Stimulated activated CD8-positive, alpha-beta memory T cell treated with anti-CD3 and anti-CD28 coated beads, Interleukin-2, amount 100 ng/mL, for 1 hour (primary cell): ENCODE measurements at places on chromosomes 12 and 14.
A peak's percentile ranks its signal among the peaks of the same experiment; 100 is the strongest.

DNA sequence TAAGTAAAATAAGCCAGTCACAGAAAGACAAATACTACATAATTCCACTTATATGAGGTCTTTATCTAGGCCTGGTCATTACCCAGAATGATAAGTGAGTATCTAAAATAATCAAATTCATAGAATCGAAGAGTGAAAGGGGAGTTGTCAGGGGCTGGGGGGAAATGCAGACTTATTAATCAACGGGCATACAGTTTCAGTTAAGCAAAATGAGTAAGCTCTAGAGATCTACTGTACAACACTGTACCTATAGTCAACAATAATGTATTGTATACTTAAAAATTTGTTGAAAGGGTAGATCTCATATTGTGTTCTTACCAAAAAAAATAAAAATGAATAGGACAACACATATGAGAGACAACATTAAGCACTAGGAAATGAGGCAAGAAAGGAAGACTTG is 13.3 kb downstream of the BTBD7 start:
- no peak for DNase-seq

GRCh38 chr14:94485944-94486841 is 10.2 kb upstream of the SERPINA9 start:
- peak; percentile 1 for DNase-seq

GRCh38 chr12:7282844-7283243 is 21.0 kb upstream of the ACSM4 start:
- DNase-seq: no peak

DNA sequence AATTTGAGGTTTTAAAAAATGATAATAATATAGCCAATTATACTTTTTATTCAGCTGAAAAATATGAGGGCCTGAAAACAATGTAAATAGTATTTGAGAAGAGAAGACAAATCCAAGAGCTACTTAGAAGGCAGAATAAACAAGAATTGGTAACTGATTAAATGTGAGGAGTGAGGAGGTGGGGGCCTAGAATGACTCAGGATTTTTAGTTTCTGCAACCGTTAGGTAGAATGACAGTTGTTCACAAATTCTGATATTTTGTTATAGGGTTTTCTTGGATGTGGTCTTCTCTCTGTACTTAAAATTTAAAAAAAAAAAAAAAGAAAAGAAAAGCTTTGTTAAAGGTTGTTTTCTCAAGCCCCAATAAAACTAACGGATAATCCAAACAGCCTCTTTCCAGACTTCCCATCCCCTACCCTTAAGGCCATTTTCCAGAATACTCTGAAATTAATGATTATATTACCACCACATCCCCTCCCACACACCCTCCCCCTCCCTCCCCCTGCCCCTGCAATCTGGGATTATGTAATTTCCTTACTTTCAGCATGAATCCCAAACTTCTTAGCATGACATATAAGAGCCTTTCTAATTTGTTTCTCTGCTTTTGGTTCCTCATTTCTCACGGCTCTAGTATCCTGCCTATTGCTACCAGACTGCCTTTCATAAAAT is 50.4 kb downstream of the LRP6 start:
- no peak for DNase-seq

GRCh38 chr12:42447371-42447786 is 121.4 kb downstream of the PPHLN1 start:
- DNase-seq: no peak

DNA sequence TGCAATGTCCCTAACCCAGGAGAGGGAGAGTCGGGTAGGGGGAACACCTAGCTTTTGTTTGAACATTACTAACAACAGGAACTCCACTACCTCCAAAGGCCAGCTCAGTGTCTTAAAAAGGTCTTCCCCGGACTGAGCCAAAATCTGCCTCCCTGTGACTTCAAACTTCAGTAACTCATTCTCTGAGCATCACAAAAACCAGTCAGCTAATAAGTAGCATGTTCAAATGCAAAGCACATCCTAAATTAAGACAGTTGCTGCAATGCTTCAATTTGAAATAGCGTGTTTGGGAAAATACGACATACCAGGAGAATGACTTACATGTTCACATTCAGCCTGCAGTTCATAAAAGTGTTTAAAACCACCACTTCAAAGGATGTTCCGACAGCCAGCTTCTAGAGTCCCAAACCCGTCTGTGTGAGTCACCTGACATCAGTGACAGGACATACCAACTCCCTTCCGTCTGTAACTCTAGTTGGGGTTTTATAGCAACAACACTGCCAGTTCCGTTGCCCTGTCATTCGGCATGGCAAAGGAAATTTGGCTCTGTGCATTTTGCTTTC is 13.0 kb downstream of the ZFP36L1 start:
- no peak for DNase-seq

- DNase-seq: no peak
Measured at GRCh38 chr14:50862036-50862570, 9.8 kb upstream of the ABHD12B start.

DNA sequence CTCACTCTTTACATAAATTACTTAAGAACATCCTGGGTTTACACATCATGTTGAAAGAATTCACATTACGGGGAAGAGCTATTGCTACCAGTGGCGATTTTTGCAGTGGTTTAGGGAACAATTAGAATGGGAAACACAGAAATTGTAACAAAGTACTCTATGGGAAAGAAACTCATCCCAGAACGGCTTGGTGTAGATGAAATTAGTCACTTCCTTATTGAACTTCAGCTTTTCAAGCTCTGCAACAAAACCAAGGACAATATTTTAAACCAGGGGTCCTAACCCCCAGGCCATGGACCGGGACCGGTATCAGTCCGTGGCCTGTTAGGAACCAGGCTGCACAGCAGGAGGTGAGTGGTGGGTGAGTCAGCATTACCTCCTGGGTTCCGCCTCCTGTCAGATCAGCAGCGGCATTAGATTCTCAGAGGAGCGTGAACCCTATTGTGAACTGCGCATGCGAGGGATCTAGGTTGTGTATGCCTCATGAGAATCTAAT is 32.3 kb upstream of the FICD start:
- DNase-seq: no peak

DNA sequence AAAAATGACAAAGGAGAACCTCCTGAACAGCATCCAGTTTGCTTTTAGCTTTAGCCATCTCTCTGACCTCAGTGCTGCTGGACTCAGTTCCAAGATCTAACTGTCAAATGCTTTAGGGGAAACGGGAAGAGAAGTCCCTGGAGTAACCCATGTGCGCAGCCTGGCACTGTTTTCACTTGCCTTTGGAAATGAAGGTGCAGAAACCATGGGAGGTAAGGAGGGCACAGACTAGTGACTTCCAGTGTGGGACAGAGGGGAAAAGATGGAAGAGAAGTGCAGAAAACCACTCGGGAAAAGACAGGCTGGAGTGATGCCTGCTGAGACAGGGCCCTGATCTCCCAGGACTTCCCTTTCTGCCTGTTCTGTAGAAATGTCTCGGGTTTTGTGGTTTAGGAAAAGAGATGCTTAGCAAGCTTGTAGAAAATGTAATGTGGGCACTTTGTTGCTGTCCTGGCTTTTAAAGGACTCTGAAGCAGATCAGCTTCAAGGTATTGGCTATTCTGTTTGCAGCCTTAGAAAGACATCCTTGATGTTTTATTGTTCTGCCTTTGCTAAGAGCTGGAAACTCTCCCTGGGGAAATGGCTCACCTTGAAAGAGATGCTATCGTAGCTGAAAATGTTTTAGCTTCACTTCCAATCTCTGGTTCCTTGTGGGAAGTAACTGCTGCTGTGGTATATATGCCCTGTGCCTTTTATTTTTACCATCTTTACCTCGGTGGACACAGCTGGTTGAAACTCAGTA is 124.6 kb upstream of the HIF1A start:
- no peak for DNase-seq

DNA sequence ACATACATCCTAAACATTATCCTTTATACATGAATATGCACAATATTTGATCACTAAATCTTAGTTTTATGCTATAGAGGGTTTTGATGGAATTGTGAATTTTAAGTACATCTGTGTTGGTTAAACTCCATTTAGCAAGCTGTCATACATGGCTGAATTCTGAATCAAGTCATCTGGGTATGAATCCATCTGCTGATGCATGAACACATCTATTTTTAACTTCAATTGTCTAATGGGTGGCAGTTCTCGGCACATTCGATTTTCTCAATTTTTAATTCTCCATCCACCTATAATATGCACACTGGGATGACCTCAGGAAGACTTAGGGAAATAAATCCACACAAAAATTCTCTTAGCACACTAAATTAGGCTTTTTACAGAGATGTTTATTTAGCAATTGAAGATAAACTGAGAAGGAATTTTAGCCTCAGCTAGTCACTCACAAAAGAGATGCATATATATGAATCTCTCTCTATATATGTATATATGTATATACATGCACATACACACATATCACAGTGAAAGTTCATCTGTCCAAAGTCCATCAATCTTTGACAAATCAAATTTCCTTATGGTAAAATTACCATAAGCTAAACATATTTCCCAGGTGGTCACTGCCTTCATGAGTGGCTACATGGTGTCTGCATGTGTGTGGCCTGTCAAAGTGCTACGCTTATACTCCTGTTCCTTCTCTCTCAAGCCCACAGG is 44.5 kb upstream of the VPS33A start:
- DNase-seq: no peak

DNA sequence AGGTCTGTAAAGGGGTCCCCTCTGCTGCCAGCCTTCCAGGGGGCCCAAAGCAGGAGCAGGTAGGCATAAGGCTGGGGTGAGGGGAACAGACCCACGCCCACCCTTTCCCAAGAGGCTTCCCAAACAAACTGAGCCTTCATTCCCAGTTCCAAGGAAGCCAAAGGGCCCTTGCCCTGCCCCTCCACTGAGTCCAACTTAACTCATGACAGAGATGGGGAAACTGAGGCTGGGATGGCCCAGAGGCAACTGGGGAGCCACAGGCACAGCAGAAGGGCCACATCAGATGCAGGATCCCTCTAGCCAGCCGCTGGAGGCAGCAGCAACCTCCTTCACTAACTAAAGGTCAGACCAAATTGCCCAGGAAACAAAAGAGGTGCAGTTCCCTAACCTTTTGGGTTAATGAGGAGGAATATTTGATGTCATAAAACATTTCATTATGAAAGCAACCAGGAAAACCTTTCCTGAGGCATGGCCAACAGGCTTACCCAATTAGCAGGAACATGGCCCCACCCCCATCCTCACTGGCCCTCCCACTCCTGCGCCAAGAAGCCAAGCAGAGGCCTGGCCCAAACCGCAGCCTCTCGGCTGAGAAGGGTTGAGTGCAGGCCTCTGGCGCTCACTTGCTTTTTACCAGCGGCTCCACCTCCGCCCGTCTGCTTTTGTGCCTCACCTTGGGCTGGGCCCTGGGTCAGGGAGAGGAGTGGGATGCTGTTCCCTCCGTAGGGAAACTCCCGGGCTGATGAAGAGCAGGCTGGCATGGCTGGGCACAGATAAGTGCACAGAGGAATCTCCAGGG is 293.5 kb upstream of the RTL1 start:
- DNase-seq: no peak

- no peak for DNase-seq
Measured at GRCh38 chr12:12880537-12880936, 10.8 kb upstream of the GPRC5A start.

- no peak for DNase-seq
Measured at GRCh38 chr12:102481705-102482425, 1.5 kb upstream of the IGF1 start.

GRCh38 chr12:123075646-123076171 is 75.2 kb downstream of the PITPNM2 start:
- peak; percentile 59 for DNase-seq

DNA sequence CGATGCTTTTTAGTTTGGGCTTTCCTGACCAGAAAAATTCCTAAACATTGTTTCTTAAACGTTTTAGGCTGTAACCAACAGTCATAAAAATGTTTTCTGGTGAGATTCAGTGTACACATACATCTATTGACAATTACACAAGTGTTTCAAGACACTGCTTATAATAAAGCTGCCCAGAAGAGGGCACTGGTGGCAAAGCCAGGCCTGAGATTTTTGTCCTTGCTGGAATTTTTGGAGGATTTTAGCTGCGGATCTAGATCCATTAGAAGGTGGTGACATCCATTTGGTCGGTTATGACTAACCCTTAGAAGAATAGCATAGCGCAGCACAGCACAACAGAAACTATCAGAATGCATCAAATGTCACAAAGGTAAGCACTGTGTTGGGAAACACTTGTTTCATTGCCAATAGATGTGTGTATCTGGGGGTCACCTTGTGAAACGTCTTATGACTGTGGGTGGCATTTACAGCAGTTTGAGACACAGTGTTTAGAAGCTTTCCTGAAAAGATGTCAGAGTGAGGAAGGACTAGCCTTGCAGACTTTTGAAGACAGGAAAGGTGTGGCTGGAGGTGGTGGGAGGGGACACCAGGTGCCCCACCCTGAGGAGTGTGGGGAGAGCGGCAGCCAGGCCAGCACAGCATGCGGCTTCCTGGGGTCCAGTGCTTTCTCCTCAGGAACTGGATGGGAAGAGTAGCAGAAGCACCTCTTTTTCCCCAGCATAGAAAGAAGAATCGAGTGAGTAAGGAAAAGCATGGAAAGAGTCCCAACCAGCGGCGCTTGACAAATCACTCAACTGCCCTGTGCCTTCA is 54.7 kb upstream of the FKBP4 start:
- no peak for DNase-seq

DNA sequence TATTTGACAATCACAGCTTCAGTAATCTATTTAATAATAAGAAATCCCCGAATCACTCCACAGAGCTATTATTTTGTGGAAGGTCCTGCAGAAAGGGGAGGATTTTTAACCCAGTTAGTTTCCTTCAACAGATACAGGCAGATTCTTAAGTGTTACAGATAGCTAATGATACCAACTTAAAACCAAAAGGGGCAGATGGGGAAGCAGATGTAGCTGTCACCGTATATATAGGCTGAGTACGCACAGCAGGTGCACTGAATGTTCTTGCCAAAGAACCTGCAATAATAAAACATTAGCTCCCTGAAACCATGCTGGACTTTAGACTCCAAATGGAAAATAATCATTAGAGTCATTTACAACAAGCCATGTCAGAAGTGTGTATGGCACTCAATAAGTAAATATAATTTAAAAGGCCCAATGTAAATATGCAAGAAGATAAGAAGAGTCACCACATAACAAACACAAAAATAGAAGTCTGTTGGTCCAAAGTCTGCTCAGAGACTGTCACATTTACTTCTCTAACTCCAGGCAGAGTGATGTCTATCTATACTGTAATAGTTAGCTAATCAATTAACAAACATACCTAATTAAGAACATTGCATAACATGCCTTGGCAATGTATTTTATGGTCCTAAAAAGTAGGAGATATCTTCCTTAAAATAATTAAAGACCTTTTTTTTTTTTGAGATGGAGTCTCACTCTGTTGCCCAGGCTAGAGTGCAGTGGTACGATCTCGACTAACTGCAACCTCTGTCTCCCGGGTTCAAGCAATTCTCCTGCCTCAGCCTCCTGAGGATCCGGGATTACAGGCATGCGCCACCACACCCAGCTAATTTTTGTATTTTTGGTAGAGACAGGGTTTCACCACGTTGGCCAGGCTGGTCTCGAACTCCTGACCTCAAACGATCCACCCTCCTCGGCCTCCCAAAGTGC is 78.8 kb downstream of the SEC23A start:
- DNase-seq: no peak
